H9 (cell line): ENCODE measurements at places on chromosomes 12 and 14. TPM values are rescaled to one million over a fixed set of nuclear protein-coding genes. Genes with fewer than 3 reads are reported as not detected.

Gene RPS6KA5
- total RNA-seq, result 3.7 and 3.8 TPM in 2 replicates

Gene GNG2
- total RNA-seq, result 7.0 and 7.9 TPM in 2 replicates

Gene KRT73
- total RNA-seq, result not detected in 2 replicates

Gene CCDC38
- not detected in 2 replicates for total RNA-seq
